Stimulated activated CD8-positive, alpha-beta memory T cell treated with anti-CD3 and anti-CD28 coated beads, Interleukin-2, amount 100 ng/mL, for 48 hours (primary cell): ENCODE measurements at places on chromosomes 2 and 18.

GRCh38 chr2:33014268-33014667 lies 67.5 kb downstream of the LTBP1 start:
- DNase-seq = no peak

- no peak for DNase-seq
Observed at GRCh38 chr2:22626621-22627020, 758.4 kb upstream of the KLHL29 start.

DNA sequence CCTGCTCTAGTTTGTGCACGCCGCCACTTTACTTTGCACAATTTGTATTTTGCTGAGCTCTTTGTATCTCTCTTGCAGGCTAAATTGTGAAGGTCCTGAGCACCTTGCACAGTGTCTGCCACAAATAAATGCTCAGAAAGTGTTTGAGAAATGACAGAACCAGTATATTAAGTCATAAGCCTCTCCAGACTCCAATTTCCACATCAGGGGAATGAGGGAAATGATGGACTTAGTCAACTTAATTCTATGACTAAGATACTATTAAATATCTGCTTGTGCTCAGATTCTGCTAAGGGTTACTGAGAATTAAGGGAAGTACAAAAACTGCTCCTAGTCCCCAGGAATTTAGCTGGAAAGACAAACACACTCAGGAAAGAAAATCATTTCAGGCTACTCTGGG lies 239.1 kb upstream of the SLC14A2 start:
- no peak for DNase-seq

- no peak for DNase-seq
Observed at GRCh38 chr2:173058673-173059072, 17.0 kb upstream of the MAP3K20 start.

GRCh38 chr2:233326500-233326899 lies 18.9 kb downstream of the SAG start:
- DNase-seq = no peak

DNA sequence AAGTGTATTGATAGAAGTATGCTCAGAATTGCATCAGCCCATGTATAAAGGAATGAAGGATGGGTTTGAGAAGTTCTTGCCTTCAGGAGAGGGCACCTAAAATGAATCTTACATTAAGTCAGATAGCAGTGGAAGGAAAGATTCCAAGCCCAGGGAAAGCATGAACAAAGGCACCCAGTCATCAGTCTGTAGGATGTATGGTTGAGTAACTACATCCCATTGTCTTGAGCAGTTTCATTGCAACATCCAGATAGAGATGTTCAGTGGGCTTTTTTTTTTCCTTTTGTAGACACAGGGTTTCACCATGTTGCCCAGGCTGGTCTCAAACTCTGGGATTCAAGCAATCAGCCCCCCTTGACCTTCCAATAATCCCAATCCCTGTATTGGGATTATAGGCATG lies 80.7 kb downstream of the ARHGAP28 start:
- no peak for DNase-seq

DNA sequence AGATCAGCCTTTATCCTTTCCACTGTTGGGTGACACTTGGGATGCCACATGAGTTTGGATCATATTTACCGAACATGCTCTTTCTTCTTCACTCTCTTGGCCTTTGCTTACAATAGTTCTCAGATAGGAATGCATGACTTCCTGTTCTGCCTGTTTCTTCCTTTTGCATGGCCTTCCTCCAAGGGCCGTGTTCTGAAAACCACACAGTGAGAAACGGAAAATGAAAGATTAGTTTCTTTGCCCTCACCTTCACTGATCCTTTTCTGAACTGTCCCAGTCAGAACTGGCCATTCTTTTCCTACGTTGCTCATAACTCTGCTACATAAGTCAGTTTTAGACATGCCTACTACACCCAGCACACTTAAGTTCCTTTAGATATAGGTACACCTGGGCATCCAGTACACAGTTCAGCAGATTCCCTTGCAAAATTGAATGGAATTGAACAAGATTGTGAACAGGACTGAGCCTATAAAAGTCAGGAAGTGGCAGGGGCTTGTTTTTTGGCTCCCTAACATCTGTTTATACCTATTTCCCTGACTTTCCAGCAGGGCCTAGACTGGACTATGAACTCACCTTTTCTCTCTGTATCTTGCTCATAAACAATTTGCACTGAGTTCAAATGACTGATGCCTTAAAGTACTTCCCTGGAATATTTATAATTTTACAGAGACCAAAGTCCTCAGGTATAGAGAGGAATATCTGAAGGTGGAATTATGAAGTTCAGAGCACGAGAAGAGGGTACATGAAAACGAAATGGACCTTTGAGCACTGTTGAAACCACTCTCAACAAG lies 186.4 kb upstream of the ST6GAL2 start:
- no peak for DNase-seq

DNA sequence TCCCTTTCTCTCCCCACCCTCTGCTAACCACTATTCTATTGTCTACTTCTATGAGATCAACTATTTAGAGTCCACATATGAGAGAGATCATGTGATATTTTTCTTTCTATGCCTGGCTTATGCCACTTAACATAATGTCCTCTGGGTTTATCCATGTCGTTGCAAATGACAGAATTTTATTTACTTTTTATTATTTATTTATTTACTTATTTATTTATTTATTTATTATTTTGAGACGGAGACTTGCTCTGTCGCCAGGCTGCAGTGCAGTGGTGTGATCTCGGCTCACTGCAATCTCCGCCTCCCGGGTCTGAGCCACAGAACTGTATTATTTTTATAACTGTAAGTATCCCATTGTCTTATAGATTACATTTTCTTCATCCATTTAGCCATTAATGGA lies 443.4 kb upstream of the CDH19 start:
- no peak for DNase-seq

- DNase-seq = no peak
Observed at GRCh38 chr2:85502720-85503119, 36.2 kb upstream of the MAT2A start.
